ENCODE measurements at places on chromosomes 4 and X.
A peak's percentile ranks its signal among the peaks of the same experiment; 100 is the strongest.

GRCh38 chrX:154804261-154804956 lies 876 bp downstream of the MPP1 start:
- no peak for DNase-seq

GRCh38 chr4:30789219-30789671 lies 69.1 kb downstream of the PCDH7 start:
- DNase-seq, result peak; percentile 7

- DNase-seq, result no peak
Measured at GRCh38 chr4:69649207-69649606, 3.8 kb downstream of the UGT2A1 start.

GRCh38 chr4:35247047-35247446 lies 997.3 kb downstream of the ARAP2 start:
- no peak for DNase-seq

DNA sequence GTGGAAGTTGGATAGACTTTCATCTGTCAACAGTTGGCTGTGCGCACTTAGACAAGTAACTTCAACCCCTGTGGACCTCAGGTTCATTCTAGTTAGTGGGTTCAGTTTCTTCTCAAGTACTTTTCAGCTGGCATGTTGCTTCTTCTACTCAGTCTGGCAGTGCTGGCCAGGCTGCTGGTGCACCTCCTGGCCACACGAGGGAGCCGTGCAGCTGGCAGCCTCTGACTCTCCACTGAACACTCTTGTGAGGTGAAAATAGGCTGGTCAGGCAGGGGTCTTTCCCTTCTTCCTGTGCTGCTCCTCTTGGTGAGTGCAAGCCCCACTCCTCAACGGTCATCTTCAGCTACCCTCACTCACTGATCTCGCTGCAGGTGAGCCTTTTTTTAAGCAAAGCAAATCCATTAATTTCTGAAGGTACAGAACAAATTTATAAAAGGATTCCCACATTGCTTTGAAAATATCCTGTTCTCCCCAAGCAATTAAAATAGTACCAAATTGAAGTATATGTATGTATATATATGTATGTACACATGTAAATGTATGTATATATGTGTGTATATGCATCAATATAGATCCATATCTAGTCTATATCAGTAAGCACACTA lies 30.6 kb downstream of the LONRF3 start:
- DNase-seq, result no peak

- no peak for DNase-seq
Measured at GRCh38 chr4:152357206-152357605, 178.7 kb downstream of the FBXW7 start.

All from iPS DF 6.9 (cell line).